ENCODE measurements at places on chromosomes 1 and 21. TPM values are rescaled to one million over a fixed set of nuclear protein-coding genes. Genes with fewer than 3 reads are reported as not detected.

ILDR2 gene
- polyA plus RNA-seq = 14.1 TPM

NBPF6 gene
- not detected for polyA plus RNA-seq

EDN2 gene
- polyA plus RNA-seq = not detected

LY9 gene
- polyA plus RNA-seq = not detected

OLFML2B gene
- polyA plus RNA-seq = 1.9 TPM

FCRL5 gene
- not detected for polyA plus RNA-seq

AADACL3 gene
- not detected for polyA plus RNA-seq

PKP1 gene
- polyA plus RNA-seq = not detected

MCM3AP gene
- 10.8 TPM for polyA plus RNA-seq

Data from Purkinje cell (primary cell).